ENCODE measurements at places on chromosomes 5 and 9.
A peak's percentile ranks its signal among the peaks of the same experiment; 100 is the strongest.

- peak; percentile 76 for DNase-seq
Observed at GRCh38 chr5:35129921-35130485, 82.3 kb upstream of the AGXT2 start.

DNA sequence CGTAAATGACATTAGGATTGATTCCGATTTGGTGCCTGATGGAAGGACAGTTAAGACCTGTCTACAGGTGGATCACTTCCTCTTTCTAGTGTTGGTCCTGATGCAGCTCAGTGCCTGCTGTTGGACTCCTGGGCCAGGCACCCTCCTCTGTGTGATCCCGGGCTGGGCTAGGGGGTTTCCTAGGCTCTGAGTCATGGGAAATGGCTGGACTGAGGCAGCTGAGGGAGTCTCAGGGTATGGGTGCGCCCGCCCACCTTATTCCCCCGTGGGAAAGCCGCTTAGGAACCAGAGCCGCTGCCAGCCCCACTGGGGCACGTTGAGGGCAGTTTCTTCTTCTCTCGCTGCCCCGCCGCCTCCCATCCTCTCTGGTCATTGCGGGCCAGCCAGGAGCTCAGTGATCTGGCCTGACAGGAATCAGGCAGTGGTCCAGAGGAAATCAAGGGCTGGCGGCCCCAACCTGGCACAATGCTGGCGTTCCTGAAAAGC, 12.9 kb downstream of the TCF7 start:
- peak; percentile 60 for DNase-seq

DNA sequence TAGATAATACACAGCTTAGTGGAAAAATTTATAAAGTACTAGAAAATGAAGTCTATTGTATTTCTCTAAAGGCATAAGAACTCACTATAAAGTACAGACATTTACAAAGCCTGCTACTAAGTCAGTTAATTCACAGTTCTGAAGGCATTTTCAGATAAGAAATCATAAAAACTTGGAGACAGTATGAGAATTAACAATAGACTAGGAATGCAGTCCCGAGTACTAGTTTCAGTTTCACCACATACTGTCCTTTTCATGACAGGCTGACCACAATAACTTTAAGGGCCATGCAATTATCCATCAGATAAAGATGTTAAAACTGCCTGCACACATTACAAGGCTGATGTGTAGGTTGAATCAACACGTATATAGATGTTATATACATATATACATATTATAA, 362.6 kb upstream of the SMC2 start:
- DNase-seq = no peak

GRCh38 chr5:8306288-8306896, 437.4 kb downstream of the MTRR start:
- DNase-seq = no peak
